A549 treated with Hydrocortisone at 1 μM for 4 hours (cell line): ENCODE measurements at places on chromosomes 13 and 19. TPM values are rescaled to one million over a fixed set of nuclear protein-coding genes. Genes with fewer than 3 reads are reported as not detected.

The CYP4F8 gene
- not detected in 5 replicates for total RNA-seq

The TMPRSS9 gene
- 0.03 to 0.10 TPM (median 0.07 TPM) in 4 of 5 replicates, not detected in the other for total RNA-seq

The PTH2 gene
- not detected in 5 replicates for total RNA-seq

The LILRB3 gene
- 0.14 to 0.38 TPM (median 0.30 TPM) in 5 replicates for total RNA-seq

The PSG6 gene
- total RNA-seq, result not detected in 5 replicates

The CEACAM6 gene
- total RNA-seq, result 14.7 to 22.7 TPM (median 18.6 TPM) in 5 replicates

The TMEM86B gene
- 2.7 to 4.2 TPM (median 3.9 TPM) in 5 replicates for total RNA-seq

The C5AR2 gene
- total RNA-seq, result 8.7 to 15.7 TPM (median 10.6 TPM) in 5 replicates

The CEACAM3 gene
- total RNA-seq, result not detected in 5 replicates

The RDH8 gene
- total RNA-seq, result 0.09 to 0.44 TPM (median 0.21 TPM) in 5 replicates

The SLC25A41 gene
- total RNA-seq, result 0.08 to 0.13 TPM (median 0.12 TPM) in 3 of 5 replicates, not detected in the others

The KIR3DL1 gene
- not detected in 5 replicates for total RNA-seq

The FCHO1 gene
- 15.5 to 20.7 TPM (median 17.9 TPM) in 5 replicates for total RNA-seq

The ONECUT3 gene
- not detected in 5 replicates for total RNA-seq

The ZNF714 gene
- total RNA-seq, result 2.1 to 4.0 TPM (median 3.1 TPM) in 5 replicates

The GAPDHS gene
- 0.09 TPM in 1 of 5 replicates, not detected in the others for total RNA-seq

The ADPRHL1 gene
- 14.4 to 18.4 TPM (median 14.5 TPM) in 5 replicates for total RNA-seq

The DLL3 gene
- total RNA-seq, result 5.9 to 11.4 TPM (median 10.6 TPM) in 5 replicates

The ZNF534 gene
- not detected in 5 replicates for total RNA-seq

The TNFSF9 gene
- 2.3 to 4.8 TPM (median 4.5 TPM) in 5 replicates for total RNA-seq

The CYP2A7 gene
- not detected in 5 replicates for total RNA-seq

The TLE2 gene
- 2.3 to 3.9 TPM (median 3.1 TPM) in 5 replicates for total RNA-seq

The RGL3 gene
- 0.92 to 1.8 TPM (median 1.3 TPM) in 5 replicates for total RNA-seq

The PODNL1 gene
- 0.86 to 1.7 TPM (median 1.1 TPM) in 5 replicates for total RNA-seq

The C19orf33 gene
- 524 to 789 TPM (median 709 TPM) in 5 replicates for total RNA-seq

The MAP1S gene
- 28.1 to 34.9 TPM (median 30.3 TPM) in 5 replicates for total RNA-seq

The FREM2 gene
- not detected in 5 replicates for total RNA-seq

The STOML3 gene
- total RNA-seq, result not detected in 5 replicates

The NXNL1 gene
- total RNA-seq, result not detected in 5 replicates

The ZNF284 gene
- 0.25 to 0.71 TPM (median 0.43 TPM) in 5 replicates for total RNA-seq

The SHD gene
- total RNA-seq, result 0.07 TPM in 1 of 5 replicates, not detected in the others

The SYMPK gene
- 66.5 to 75.1 TPM (median 72.7 TPM) in 5 replicates for total RNA-seq

The ETV2 gene
- 1.5 to 3.3 TPM (median 2.9 TPM) in 5 replicates for total RNA-seq

The TMIGD2 gene
- not detected in 5 replicates for total RNA-seq

The OR7D2 gene
- total RNA-seq, result not detected in 5 replicates

The KLK6 gene
- 0.21 to 0.38 TPM (median 0.28 TPM) in 5 replicates for total RNA-seq

The RAB11B gene
- total RNA-seq, result 90.9 to 101 TPM (median 96.6 TPM) in 5 replicates

The PCSK4 gene
- 0.64 to 1.0 TPM (median 0.85 TPM) in 5 replicates for total RNA-seq

The ANO8 gene
- total RNA-seq, result 2.3 to 3.8 TPM (median 3.0 TPM) in 5 replicates

The APOC4 gene
- total RNA-seq, result not detected in 5 replicates

The PCDH8 gene
- not detected in 5 replicates for total RNA-seq

The ZNF729 gene
- not detected in 5 replicates for total RNA-seq

The RPS5 gene
- total RNA-seq, result 2,190 to 2,596 TPM (median 2,481 TPM) in 5 replicates

The MIA gene
- not detected in 5 replicates for total RNA-seq

The KLK4 gene
- total RNA-seq, result 0.12 TPM in 1 of 5 replicates, not detected in the others

The ZNF835 gene
- not detected in 5 replicates for total RNA-seq

The ZNF790 gene
- 0.10 to 0.29 TPM (median 0.18 TPM) in 5 replicates for total RNA-seq

The THSD1 gene
- total RNA-seq, result 5.2 to 6.7 TPM (median 6.1 TPM) in 5 replicates

The ASF1B gene
- total RNA-seq, result 28.0 to 30.6 TPM (median 30.2 TPM) in 5 replicates

The FXYD3 gene
- total RNA-seq, result 0.18 to 0.71 TPM (median 0.32 TPM) in 5 replicates

The UBE2L5 gene
- total RNA-seq, result not detected in 5 replicates
